A549 treated with dexamethasone at 1 μM for 4 hours (cell line): ENCODE measurements at places on chromosomes 5 and 9. TPM values are rescaled to one million over a fixed set of nuclear protein-coding genes. Genes with fewer than 3 reads are reported as not detected.

KCNIP1 gene
- not detected in 5 replicates for total RNA-seq

COL5A1 gene
- total RNA-seq: 30.4 to 60.1 TPM (median 46.0 TPM) in 5 replicates

HAUS6 gene
- total RNA-seq: 20.2 to 28.0 TPM (median 24.5 TPM) in 5 replicates

NR2F1-AS1 gene
- 2.6 to 4.2 TPM (median 3.8 TPM) in 5 replicates for total RNA-seq

LRRC70 gene
- total RNA-seq: 0.06 to 0.40 TPM (median 0.30 TPM) in 5 replicates

ACOT12 gene
- total RNA-seq: 0.08 to 0.09 TPM in 2 of 5 replicates, not detected in the others

CHSY3 gene
- total RNA-seq: 0.05 to 0.36 TPM (median 0.10 TPM) in 5 replicates

NR5A1 gene
- 0.11 to 0.21 TPM (median 0.12 TPM) in 4 of 5 replicates, not detected in the other for total RNA-seq

SOX30 gene
- 0.06 to 0.14 TPM (median 0.08 TPM) in 3 of 5 replicates, not detected in the others for total RNA-seq

BHMT gene
- not detected in 5 replicates for total RNA-seq

ELL2 gene
- 32.6 to 48.7 TPM (median 46.6 TPM) in 5 replicates for total RNA-seq

SARDH gene
- total RNA-seq: 0.04 to 0.19 TPM (median 0.12 TPM) in 5 replicates

SHROOM1 gene
- total RNA-seq: 7.7 to 9.5 TPM (median 9.0 TPM) in 5 replicates

GFI1B gene
- 0.05 to 0.17 TPM (median 0.06 TPM) in 5 replicates for total RNA-seq

C1QTNF3 gene
- total RNA-seq: 0.12 to 0.24 TPM (median 0.17 TPM) in 4 of 5 replicates, not detected in the other

GPX3 gene
- 16.7 to 20.3 TPM (median 17.5 TPM) in 5 replicates for total RNA-seq

KIF12 gene
- 0.99 to 2.3 TPM (median 1.7 TPM) in 5 replicates for total RNA-seq

LIFR gene
- total RNA-seq: 7.1 to 13.4 TPM (median 11.1 TPM) in 5 replicates

LRRC19 gene
- total RNA-seq: not detected in 5 replicates

SLC6A18 gene
- total RNA-seq: not detected in 5 replicates

CDKN2B-AS1 gene
- not detected in 5 replicates for total RNA-seq

CSNK1A1 gene
- total RNA-seq: 140 to 177 TPM (median 171 TPM) in 5 replicates

CDH12 gene
- 0.03 TPM in 2 of 5 replicates, not detected in the others for total RNA-seq

TMEM252 gene
- not detected in 5 replicates for total RNA-seq

PSAT1 gene
- total RNA-seq: 145 to 184 TPM (median 160 TPM) in 5 replicates

HMMR gene
- 22.8 to 29.3 TPM (median 26.1 TPM) in 5 replicates for total RNA-seq

IFNK gene
- total RNA-seq: 0.13 TPM in 1 of 5 replicates, not detected in the others

LECT2 gene
- total RNA-seq: not detected in 5 replicates

ARHGEF28 gene
- 9.5 to 12.9 TPM (median 11.0 TPM) in 5 replicates for total RNA-seq

NPR3 gene
- total RNA-seq: 15.7 to 18.8 TPM (median 16.9 TPM) in 5 replicates
